ENCODE measurements at places on chromosomes 3 and 15.

- no peaks in the 10 kb centered on the region for H3K4me1 ChIP-seq
- no peak for DNase-seq
- no peak overlapping the region for H3K27ac ChIP-seq
- H3K36me3 ChIP-seq, result no peaks in the 10 kb centered on the region
- no peaks in the 10 kb centered on the region for H3K27me3 ChIP-seq
These were observed 625.8 kb downstream of the OTOL1 start for GRCh38 chr3:162122405-162122804.

- no peaks in the 10 kb centered on the region for H3K27me3 ChIP-seq
- H3K36me3 ChIP-seq, result peaks cover 44% of the 10 kb centered on the region
- H3K4me1 ChIP-seq, result peaks cover 60% of the 10 kb centered on the region
- H3K27ac ChIP-seq, result peak overlapping the region; percentile 59
- H3K4me3 ChIP-seq, result peak overlapping the region; percentile 54
These were observed 72.8 kb upstream of the ICE2 start for GRCh38 chr15:60551781-60552161.

- no peak for DNase-seq
- H3K27me3 ChIP-seq, result peaks cover 17% of the 10 kb centered on the region
- H3K4me3 ChIP-seq, result no peak overlapping the region
- H3K4me1 ChIP-seq, result no peaks in the 10 kb centered on the region
- no peaks in the 10 kb centered on the region for H3K36me3 ChIP-seq
These were observed 8.6 kb upstream of the TEX9 start for GRCh38 chr15:56356616-56357015.

GRCh38 chr15:80777137-80777536, 2.0 kb upstream of the CEMIP start:
- no peak for DNase-seq
- H3K4me3 ChIP-seq, result no peak overlapping the region
- peaks cover 14% of the 10 kb centered on the region for H3K4me1 ChIP-seq
- no peaks in the 10 kb centered on the region for H3K36me3 ChIP-seq
